ENCODE measurements at places on chromosomes 2 and 18.

DNA sequence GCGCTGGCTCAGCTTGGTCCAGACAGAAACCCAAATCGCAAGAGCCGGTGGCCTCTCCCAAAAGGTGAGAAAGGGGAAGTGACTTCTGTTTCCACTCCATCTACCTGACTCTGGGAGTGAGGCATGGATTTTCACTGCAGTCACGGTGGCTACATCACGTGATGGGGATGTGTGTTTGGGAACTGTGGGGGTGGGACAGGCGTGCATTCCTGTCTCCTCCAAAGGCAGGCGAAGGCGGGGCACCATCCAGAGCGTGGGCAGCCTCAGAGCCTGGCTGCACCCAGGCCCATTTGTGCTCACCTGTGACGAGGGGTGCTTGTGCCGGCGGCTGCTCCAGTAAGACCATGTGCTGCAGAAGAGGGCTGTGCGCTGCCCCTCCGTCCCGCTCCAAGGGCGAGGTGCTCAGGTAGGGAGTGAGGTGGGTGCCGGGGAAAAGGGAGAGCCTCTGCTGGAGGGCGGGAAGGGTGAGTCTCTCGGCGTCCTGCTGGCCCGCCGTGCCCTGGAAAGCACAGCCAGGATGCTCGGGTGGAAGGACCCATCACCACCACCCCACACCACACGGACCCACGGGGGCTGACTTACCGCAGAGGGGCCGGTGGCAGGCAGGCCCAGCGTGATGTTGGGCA lies 266.8 kb downstream of the HDAC4 start:
- DNase-seq: no peak

DNA sequence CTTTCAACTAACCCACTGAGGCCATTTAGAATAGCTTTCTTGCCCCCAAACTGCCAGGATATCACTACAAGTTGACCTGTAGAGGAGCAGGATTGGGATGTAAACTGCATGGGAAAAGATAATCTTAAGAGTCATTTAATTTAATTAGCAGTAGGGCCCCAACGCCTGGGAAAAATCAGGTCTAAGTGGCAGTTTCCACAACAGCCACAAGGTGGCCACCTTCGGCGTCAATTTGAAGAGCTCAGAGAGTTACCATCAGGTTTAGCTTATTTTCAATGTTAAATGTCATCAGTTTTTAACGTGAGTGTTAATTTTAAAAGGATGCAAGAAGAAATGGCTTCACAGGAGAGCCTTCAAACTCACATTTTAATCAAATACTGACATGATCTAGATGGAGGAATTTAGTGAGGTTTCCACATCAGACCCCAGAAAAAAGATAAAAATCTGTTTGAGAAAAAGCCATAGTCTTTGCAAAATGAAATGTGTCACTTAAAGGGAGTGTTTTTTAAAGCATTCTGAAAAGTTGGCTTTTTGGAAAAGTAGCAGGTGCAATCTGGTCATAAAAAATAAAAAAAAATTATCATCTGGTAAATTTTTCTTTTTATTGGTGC lies 77.3 kb upstream of the UPP2 start:
- peak; percentile 18 for DNase-seq

DNA sequence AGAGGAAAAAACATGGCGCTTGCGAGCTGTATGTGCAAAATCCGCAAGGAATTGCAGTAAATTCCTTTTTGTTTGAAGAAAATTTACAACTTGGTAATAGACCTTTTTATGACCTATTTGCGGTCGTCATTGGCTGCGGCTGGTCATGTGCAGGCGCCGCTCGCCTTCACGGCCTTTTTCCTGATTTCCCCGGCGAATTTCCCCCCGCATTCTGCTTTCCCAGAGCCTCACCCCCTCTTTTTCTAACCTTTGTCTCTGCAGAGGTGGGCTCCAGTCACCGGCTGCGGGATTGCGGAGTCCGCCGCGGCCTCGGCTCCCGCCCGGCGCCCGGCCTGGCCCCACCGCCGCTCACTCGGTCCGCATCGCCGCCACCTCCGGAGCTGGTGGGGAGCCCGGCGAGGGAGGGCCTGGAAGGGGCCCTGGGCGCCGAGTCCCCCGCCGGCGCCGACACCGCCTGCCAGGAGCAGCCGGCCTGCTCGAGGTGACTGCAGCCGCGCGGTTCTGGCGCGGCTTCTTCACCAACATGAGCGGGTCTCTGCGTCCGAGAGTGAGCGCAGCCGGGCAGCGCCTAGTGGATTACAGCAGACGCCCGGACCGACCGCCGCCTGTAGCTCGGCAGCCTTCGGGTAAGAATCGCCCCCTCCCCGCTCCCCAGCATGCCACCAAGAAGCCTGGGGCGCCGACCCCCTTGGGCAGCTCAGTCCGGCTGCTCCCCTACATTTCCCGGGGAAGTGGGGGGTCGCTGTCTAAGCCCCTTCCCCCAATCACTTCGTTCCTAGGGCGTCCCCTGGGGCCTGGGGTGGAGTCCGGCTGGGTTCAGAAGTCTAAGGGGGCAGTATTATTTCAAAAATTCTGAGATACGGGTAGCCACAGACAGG lies 7.1 kb downstream of the HOXD8 start:
- no peak for DNase-seq

- peak; percentile 91 for DNase-seq
Observed at GRCh38 chr2:152369176-152369860, 34.3 kb downstream of the FMNL2 start.

- DNase-seq: no peak
Observed at GRCh38 chr2:55610954-55611743, 6.3 kb downstream of the PPP4R3B start.
